ENCODE measurements at places on chromosomes 4 and X. TPM values are rescaled to one million over a fixed set of nuclear protein-coding genes. Genes with fewer than 3 reads are reported as not detected.

DNA sequence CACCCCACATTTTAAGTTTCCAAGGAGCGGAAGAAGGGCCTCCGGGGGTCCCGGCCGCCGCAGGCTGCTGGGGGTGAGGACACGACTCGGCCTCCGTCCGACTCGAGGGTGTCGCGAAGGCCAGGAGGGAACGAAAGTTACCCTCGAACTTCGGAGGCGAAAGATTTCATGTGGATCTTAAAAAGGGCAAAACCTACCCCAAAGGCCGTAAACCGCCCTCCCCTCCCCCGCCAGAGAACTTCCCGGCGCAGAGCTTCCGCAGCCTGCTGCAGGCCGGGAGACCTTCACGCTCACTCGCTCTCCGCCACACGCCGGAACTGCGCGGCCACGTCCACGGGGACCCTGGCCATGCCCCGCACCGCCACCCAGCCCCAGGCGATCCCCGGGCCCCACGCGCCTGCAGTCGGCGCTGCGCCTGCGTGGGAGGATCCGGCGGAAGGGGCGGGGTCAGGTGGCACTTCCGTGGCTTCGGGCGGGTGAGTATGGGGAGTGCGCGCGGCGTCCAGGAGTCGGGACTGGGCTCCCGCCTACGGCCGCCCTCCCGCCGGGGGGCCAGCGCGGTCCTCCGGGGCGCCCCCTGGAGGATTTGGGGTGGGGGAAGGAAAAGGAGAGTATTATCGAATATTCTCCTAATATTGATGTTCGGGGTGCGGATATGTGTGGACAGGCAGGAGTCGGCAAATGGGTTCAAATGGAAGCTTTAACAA, at the start of gene MMAA:
TSS of gene MMAA (plus strand) at position 454 of the 707 bp plus-strand sequence. CDS start 19,755 bp downstream, outside the sequence.
- DNase-seq = peak; percentile 97

SPANXA1 gene
- not detected for total RNA-seq

DNA sequence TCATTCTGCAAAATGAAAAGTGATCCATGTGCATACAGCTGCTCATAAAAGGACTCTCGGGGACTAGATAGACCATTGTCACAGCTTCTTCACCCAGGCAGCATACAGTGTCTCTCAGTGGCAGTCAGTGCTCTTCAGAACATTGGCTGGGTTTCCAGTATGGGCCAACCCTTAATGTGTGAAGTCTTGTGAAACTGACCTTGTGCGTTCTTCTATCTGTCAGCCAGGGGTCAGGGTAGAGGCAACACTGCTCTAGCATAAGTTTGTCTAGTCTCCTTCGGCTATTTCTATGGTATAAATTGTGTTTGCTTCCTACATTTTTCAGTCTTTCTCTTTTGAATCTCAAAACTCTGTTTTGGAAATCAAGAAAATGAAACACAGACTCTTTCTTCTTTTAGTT, 37.0 kb upstream of the SMIM31 start:
- DNase-seq = no peak

DNA sequence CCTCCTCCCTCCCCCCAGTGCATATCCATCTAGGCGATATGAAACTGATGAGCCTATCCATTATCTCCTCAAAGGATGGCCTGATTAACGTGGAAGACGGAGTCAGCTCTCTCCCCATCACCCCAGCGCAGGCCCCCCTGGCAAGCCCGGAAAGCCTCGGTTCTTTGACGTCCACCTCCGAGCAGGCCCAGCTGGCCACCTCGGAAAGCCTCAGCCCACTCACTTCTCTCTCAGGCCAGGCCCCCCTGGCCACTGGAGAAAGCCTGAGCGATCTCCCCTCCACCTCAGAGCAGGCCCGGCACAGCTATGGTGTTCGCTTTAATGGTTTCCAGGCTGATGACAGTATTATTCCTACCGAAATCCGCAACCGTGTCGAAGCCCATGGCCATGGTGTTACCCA, 14.8 kb downstream of the GABRQ start:
- no peak for DNase-seq

DNA sequence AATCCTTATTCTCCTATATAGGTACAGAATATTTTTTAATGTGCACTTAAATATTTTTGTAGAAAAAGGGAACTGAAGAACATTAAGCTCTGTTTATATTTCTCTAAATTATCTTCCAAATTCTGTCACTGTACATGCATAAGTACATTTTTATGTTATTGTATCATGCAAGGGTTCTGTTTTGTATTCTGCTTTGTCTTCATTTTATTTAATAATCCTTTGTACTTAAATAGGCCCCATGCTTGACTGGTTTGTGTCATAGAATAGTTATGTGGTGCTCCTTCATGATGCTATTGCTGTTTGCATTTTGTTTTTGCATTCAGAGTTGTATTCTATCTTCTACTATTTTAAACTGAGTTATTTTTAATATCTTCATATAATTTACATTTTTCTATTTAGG, 111.9 kb upstream of the EDNRA start:
- no peak for DNase-seq

UCP1 gene
- not detected for total RNA-seq

DNA sequence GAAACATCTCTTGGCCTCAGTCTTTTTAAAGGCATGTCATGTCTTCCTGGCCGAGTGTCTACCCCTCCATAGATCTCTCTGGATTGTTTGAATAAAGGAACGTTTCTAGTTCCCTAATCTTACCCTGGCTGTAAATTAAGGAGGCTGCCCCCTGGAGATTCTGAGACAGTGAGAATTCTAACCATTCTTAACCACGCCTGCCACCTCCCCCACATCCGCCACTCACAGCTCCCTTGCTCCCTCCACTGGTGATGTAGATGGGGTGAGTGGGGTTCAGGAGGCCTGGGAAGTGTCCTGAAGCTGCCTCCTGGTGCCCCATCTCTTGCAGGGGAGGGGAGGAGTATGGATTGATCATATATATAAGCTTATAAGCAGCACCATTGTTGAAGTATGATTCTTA, 48.0 kb upstream of the TRIM2 start:
- DNase-seq = no peak

DNA sequence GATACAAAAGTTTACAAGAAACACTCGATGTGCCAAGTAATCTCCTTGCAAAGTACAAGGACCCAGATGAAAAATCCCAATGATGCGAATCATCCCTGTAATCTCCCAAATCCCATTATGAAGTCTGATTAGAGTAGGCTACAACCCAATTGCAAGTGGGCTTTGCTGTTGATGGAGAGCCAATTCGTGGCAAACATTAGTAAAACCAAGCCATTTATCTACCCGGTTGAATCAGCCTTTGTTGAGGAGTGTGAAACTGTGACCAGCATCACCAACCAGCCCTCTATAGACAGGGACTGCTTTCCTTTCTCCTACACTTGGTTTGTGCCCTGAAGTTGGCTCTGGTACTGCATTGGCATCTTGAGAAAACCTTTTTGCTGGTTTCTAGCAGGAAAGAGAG, 1.2 kb upstream of the PRPS2 start:
- no peak for DNase-seq

DNA sequence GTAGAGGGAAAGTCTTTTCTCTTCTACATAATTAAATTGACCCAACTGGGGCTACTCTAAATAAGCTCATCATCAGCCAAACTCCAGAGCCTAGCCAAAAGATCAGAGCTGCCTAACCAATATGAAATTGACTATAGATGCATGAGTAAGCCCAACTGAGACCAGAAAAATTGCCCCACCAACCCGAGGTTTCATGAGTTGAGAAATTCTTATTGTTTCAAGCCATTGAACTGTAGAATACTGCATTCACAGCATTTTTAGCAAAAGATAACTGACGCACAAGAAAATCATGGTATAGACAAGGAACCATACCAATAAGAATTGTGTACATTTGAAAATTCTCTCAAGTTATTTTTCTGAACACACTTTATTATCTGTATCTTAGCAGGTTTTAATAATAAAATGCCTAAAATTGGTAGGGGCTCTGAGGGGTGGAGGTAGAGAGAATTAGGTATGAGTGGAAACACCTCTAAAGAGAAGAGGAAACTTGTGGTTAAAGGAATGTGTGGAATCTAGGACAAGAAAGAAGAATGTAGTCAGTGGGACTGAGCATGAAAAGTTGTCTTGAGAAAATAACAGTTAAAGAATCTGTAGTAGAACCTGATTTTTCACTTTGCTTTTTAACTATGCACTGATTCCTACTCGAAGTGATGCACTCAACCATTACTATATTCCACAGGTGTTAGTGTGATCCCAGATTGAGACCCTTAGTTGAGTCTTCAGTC, 200.9 kb upstream of the PPP1R2C start:
- DNase-seq = no peak

DNA sequence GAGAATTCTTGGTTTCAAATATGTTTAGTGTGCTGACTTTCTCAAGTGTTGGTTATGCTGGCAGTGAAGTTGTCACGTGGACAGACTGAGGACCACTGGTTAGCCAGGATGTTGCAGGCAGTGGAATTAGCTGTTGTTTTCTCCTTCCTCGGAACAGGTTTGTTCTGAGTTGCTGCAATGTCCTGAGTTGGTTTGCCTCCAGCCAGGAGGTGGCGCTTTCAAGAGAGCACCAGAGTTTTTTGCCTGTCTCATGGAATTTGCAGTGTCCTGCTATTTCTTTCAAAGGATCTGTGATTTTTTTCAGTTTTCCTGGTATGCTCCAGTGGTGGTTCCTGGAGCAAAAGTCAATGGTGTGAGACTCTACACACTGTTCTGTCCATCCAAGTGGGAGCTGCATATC, 158.1 kb upstream of the CXorf66 start:
- no peak for DNase-seq

DNA sequence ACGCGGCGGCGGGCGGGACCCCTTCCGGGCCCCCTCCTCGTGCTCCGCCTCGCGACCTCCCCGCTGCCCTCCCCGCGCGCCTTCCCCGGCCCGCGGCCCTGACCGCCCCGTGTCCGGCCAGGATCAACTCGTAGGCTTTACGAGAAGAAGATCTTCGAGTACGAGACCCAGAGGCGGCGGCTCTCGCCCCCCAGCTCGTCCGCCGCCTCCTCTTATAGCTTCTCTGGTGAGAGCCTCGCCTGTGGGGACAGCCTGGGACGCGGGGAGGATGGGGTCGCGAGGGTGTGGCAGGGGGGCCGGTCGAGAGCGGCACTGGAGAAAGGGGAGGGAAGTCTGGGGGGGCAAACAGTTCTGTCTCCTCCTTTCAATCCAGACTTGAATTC, 465 bp downstream of the EMD start:
- no peak for DNase-seq

- DNase-seq = no peak
Observed at GRCh38 chr4:186149872-186150271, 41.5 kb upstream of the CYP4V2 start.

TCEANC gene
- total RNA-seq = 6.4 TPM

- DNase-seq = no peak
Observed at GRCh38 chr4:86818211-86818610, 31.0 kb downstream of the SLC10A6 start.

- no peak for DNase-seq
Observed at GRCh38 chrX:152306331-152306730, 144.8 kb downstream of the GABRA3 start.

RPS6KA6 gene
- 0.40 TPM for total RNA-seq

DNA sequence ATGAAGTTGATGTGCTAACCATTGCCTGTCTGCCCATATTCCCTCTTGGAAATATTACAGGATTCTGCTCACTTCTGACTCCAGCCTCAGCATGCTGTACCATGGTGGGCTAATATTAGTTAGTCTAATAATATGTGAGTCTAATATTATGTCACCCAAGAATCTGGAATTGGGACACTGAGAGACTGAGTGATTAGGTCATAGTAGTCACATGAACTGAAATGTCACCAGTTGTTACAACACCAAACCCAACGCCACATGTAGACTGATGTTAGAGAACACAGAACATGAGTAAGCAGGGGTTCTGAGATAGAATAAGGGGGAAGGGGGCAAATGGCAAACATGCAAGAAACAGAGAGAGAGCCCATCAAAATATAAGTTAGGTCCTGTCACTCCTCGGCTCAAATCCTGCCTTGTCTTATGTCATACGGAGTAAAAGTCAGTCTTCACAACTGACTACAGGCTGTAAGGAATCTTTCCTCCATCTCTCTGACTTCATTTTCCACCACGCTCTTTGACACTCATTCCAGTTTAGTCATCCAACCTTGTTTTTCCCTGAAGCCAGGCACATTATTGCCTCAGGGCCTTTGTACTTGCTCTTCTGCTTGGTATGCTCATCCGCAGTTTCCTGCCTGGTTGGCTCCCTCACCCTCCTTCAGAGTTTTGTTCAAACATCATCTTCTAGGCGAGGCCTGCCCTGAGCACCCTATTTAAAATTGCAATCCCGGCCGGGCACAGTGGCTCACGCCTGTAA, 9.6 kb upstream of the SLAIN2 start:
- no peak for DNase-seq

BEX2 gene
- 1.5 TPM for total RNA-seq

DNA sequence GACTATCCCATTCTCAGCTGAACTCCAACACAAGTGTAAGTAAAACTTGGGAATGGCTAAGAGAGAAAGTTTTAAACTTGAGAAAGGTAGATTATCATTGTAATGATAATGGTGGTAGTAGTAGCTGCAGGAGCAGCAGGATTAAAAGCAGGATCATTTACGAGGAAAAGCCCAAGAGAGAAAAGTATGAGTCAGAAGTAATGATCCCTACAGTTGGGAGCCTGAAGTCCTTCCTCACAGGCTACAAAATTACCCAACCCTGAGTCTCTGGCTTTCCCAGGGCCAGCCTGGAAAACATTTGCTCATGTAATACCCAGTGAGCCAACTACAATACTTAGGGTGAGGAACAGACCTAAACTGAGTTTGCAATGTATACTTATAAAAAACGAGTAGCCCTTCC, 4.4 kb upstream of the PRDM8 start:
- DNase-seq = no peak

DNA sequence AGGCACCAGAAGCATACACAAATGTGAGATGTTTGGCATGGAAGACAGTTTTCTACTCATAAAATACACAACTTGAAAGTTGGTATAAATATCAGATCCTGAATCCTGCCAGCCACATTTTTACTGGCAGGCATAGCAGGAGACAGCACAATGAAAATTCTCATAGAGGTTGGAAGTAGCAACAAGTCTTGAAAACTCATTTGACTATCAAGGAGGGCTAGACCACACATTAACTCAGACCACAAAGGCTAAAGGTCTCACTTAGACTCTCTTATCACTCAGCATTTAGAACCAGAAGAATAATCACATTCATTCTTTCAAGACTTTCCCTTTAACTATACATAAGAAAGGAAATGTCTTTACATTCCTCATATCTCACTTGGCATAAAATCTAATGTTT, 56.5 kb downstream of the SORBS2 start:
- DNase-seq = no peak

GRCh38 chr4:155143512-155143911, 64.9 kb upstream of the NPY2R start:
- DNase-seq = no peak
